Right lobe of liver (tissue), 6 donors: ENCODE measurements at places on chromosomes 7 and 10. TPM values are rescaled to one million over a fixed set of nuclear protein-coding genes. Genes with fewer than 3 reads are reported as not detected.
A peak's percentile ranks its signal among the peaks of the same experiment; 100 is the strongest.

TAS2R4 gene
- total RNA-seq: 0.38 TPM

HOXA2 gene
- total RNA-seq: 0.17 TPM

FRMPD2 gene
- not detected for total RNA-seq

GIMAP7 gene
- 4.3 TPM for total RNA-seq

EBLN1 gene
- total RNA-seq: not detected

ELMO1 gene
- total RNA-seq: 25.7 TPM

CAV2 gene
- total RNA-seq: 28.2 TPM

SKIDA1 gene
- total RNA-seq: 1.7 TPM

ARHGEF5 gene
- total RNA-seq: 18.1 TPM

ZNF488 gene
- total RNA-seq: not detected

AOC1 gene
- total RNA-seq: 9.4 TPM

COL13A1 gene
- total RNA-seq: not detected

TACC2 gene
- total RNA-seq: 17.9 TPM

RBP4 gene
- 6,222 TPM for total RNA-seq

VWC2 gene
- total RNA-seq: not detected

PRSS37 gene
- not detected for total RNA-seq

- DNase-seq: no peak
Observed at GRCh38 chr10:78804411-78805032, 264.2 kb upstream of the ZMIZ1 start.

DNA sequence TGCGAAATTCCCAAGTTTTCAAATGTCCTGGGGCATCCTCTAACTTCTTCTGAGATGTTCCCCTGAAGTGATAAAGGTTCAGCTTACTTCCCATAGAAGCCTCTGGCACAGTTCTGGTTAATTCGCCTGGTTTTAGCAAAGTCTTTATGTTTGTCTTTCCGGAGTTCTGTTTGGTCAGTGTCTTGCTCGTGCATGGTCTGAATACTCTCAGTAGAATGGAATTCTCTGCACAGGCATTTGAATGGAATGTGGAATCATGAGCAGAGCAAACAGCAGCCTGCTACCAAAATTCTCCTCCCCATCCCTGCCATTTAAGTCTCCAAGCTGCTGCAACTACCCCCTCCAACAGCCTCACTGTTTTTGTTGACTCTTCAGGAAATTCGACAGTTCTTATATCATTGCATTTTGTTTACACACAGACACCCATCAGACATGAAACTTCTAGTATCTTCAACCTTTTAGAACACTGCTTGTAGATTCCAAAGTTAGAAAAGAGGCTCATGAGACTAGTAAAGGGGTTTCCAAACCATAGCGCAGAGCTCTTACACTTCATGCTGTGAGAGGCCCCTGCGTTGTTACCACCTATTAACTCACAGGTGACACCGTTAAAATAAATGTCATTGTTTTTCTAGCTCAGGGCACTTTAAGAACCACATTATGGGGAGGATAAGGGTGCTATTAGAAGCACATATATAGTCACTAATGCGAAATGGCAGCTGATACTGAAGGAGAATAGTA is 129.7 kb downstream of the PLCE1 start:
- no peak for DNase-seq

DNA sequence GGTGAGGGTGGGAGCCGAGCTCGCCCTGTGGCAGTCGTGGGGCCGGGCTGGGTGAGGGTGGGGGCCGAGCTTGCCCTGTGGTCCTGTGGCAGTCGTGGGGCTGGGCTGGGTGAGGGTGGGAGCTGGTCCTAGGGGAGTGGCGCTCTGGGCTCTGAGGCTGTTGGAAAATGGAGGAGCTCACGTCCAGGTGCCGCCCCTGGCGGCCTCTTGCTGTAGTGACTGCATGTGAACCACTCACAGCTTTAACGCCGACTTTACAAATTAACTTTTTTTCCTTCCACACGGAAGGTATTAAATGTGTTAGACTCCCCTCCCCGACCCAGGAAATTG is 312.6 kb downstream of the WDR37 start:
- no peak for DNase-seq

DNA sequence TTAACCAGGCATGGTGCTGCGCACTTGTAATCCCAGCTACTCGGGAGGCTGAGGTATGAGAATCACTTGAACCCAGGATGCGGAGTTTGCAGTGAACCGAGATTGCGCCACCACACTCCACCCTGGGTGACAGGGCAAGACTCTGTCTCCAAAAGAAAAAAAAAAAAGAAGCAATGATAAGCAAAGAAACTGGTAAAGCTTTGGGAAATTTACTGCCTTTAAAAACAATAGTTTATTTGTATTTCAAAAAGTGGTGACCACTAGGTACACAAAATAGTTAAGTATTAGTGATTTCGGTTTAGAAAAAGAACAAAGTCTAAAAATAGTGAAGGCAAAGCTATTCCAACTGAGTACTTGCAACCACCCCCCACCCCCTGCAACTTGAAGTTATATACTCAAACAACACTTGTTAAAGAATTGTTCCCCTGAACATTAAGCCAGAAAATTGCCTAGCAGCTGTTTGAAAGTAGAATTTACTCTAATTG is 37.7 kb downstream of the MALSU1 start:
- DNase-seq: no peak

- no peak for DNase-seq
Observed at GRCh38 chr10:80158598-80159127, 26.1 kb downstream of the PLAC9 start.

GRCh38 chr7:151152643-151153513 is 14.6 kb downstream of the GBX1 start:
- no peak for DNase-seq

DNA sequence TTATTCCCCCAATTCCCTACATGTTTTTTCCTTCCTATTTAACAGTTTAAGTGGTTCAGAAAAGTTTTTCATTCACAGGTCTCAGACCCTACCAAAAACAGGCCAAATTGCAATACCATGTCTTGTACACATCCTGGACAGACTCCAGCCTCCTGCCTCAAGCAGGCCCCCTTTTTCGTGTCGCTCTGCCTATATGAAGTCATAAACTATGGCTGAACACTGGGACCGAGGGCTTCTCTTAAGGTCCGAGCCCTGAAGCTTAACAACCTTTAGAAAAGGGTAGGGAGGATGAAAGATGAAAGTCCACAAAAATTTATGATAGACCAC is 1.4 kb downstream of the FBXW4 start:
- no peak for DNase-seq

- DNase-seq: no peak
Observed at GRCh38 chr7:107721286-107721685, 22.7 kb upstream of the CBLL1 start.

DNA sequence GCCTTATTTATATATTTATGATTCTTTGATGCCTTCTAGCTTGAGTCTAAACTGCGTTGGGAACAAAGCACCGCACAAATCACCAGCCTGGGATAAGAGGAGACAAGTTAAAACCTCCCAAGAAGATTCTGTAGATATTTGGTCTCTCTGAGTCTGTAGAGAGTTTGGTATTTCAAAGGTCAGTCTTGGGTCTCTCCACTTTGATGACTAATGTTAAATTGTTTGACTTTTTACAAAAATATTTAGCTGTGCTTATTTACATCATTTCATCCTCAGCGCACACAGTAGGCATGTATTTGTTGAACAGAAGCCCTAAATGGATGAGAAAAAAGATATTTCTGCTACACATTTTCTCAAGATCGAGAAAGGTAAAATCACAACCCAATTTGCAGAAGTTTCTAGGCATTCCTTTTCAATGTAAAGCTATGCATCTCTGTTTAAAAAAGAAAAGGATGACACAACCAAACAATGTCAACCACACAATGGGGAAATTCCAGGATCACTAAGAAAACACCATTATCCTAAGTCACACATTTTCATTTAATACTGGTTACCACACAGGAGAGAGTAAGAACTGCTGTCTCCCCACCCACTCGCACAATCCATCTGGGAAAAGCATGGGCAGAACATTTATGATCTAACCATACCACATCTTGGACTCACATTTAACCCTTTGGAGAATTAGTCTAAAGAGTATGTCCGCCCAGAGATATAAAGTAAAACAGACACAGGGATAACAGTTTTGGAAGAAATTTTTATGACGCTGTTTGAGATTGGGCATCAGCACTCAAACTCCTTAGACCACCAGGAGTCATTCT is 4.4 kb downstream of the CDK6 start:
- DNase-seq: no peak

DNA sequence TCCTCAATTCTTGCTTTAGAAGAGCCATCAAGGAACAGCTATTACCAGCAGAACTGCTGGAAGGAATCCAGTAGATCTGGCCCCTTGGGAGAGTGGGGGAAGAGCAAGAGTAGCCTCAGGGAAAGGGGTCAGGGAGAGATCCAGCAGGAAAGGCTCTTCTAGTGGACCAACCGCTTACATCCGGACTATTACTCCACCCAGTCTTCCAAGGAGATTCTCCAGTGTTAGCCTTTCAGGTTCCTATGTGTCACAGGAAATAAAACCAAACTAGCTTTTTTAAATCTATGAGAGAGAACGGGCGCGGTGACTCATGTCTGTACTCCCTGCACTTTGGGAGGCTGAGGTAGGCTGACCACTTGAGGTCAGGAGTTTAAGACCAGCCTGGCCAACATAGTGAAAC is 34.3 kb downstream of the TET1 start:
- DNase-seq: no peak

DNA sequence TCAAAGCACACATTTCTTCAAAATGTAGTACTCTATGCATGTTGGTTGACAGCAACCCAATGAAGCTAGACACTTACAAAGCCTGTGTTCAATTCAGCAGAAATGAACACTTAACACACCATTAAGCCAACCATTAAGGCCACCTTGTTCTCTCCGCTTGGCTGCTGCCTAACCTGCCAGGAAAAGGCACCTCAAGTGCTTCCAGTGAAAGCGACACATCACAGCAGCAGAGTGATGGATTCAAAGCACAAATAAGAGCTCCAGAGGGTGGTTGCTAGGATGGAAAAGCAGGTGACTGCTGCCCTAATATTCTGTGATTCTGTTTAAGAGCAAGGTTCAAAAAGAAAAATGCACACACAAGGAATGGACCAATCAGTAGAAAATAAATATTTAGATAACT is 81.5 kb upstream of the GNAI1 start:
- no peak for DNase-seq

DNA sequence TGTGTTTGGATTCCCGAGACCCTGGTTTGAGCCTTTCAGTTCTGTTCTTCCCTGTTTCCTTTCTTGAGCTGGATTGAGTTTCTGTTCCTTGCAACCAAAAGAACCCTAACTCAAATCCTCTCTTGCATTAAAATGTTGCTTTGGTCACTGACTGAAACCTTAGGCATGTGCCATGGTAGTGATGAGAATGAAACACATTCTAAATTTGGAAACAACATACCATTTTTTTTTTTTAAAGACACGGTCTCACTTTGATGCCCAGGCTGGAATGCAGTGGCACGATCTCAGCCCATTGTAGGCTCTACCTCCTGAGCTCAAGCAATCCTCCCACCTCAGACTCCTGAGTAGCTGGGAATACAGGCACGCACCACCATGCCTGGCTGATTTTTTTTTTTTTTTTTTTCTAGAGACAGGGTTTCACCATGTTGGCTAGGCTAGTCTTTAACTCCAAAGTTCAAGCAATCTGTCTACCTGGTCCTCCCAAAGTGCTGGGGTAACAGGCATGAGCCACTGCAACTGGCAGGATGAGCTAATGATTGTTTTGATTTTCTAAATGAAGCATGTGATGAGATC is 8.4 kb downstream of the THAP5 start:
- no peak for DNase-seq

DNA sequence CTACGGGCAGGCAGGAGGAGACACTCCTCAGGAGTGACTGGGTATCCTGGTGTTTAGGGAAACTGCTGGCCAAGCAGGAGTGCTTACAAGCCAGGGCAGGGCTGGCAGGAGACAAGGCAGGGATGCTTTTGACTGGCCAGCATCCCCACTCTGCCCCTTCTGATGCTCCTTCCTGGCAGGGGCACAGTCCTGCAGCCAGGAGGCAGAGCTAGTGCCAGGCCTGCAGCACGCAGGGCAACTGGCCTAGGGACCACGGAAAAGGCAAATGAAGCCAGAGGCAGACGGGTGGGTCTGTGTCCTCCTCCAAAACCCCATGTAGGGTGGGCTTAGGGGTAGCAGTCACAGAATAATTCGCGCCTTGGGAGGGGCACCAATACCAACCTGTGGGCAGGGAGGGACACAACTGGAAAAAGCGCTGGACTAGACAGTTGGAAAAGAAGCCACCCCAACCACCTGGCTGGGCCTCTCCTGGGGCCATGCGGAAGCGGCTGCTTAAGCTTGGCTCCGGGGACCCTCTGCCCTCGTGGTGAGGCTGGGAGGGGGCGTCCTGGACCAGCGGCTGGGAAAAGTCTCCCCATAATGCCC is 4.8 kb downstream of the IMPDH1 start:
- DNase-seq: no peak

DNA sequence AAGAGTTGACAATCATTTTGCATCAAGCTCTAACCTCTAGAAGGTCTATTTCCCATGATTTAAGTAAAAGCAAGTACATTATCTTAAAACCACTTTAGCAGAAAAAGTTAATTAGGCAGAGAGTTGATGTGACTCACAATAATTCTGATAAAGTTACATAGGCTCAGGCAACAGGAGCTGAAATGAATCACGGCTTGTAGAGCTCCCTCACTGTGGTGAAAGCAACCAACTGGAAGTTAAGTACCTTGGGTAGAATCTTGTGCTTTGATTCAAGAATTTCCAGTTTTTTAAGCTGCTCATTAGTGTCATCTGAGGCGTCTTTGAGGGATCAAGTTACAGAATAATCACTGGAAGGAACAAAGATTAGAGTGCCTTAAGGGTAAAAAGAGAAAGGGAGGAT is 68.9 kb upstream of the NFE2L3 start:
- no peak for DNase-seq

DNA sequence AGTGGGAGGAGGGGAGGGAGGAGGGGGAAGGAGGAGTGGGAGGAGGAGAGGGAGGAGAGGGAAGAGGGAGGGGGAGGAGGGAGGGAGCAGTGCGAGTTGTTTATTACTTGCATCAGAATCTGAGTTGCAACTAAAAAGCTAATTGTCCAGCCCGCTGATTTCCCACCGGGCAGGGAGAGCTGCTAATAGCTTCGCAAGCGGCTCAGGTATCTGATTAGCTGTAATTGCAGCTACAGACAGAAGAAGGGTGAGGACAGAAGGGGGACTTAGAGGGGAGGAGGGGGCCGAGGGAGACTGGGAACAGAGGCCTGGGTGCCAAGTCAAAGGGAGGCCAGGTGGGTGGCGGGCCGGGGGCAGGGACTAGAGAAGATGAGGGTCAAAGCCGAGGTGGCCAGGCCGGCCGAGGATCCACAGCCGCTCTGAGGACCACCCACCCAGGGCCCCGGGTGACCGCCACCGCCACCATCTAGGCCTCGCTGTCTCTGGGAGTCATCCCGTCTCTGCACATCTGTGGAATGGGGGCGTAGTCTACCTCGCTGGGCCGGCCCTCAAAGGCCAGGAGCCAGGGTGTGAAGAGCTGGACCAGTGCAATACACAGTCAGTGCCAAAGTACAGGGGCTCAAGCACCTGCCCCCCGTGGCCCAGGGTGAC is 54.2 kb downstream of the MICALL2 start:
- DNase-seq: no peak

- no peak for DNase-seq
Observed at GRCh38 chr7:39700932-39701331, 77.6 kb downstream of the RALA start.

- no peak for DNase-seq
Observed at GRCh38 chr7:26460351-26461085, 168.9 kb downstream of the SNX10 start.

GRCh38 chr7:44973610-44974401 is 5.0 kb downstream of the MYO1G start:
- DNase-seq: peak; percentile 56
